SJSA1 (cell line): ENCODE measurements at places on chromosomes 6 and 20. TPM values are rescaled to one million over a fixed set of nuclear protein-coding genes. Genes with fewer than 3 reads are reported as not detected.

The MYLK4 gene
- total RNA-seq: 0.26 TPM in 1 of 2 replicates, not detected in the other

- H3K27me3 ChIP-seq: no peaks in the 10 kb centered on the region
- no peaks in the 10 kb centered on the region for H3K4me1 ChIP-seq
- peak; percentile 57 for DNase-seq
- no peak overlapping the region for H3K4me3 ChIP-seq
Measured at GRCh38 chr20:46562373-46563169, 12.1 kb upstream of the OCSTAMP start.

- H3K4me1 ChIP-seq: peaks cover 79% of the 10 kb centered on the region
- H3K27me3 ChIP-seq: no peaks in the 10 kb centered on the region
- peak; percentile 66 for DNase-seq
- peaks cover 28% of the 10 kb centered on the region for H3K36me3 ChIP-seq
Measured at GRCh38 chr6:45479834-45480751, 102.4 kb upstream of the SUPT3H start.

- H3K36me3 ChIP-seq: no peaks in the 10 kb centered on the region
- no peak for DNase-seq
- no peaks in the 10 kb centered on the region for H3K4me1 ChIP-seq
Measured at GRCh38 chr6:64146876-64147275, 511.3 kb downstream of the PHF3 start.

DNA sequence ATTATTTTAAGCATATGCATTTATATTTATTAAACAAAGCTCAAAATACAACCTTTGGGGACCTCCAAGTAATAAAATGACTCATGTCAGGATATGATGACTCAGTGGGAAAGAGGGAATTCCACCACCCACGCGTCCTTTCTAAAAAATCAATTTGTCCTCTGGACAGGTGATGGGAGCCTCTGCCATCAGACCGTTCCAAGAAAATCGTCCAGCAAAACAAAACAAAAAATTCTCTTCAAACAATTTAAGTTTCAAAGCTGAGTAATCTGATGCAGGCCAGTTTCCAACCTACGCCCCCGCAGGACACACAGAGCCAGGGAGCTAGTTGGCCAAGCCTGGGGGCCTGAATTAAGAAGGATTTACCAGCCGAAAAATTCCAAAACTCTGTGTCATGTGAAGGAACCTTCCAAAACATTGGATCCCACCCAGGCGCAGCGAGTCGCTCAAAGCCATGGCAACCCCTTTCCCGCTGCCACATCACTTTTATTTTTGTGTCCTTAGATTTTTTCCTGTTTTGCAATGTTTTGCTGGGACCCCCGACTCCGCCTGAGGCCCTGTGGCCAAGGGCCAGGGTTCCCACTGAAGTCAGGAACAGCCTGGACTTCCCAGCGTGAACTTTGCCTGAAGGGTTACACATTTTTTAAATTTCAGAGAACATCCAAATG lies 95.3 kb downstream of the NFATC2 start:
- H3K4me1 ChIP-seq: peaks cover 25% of the 10 kb centered on the region
- H3K27ac ChIP-seq: peak overlapping the region; percentile 82
- no peaks in the 10 kb centered on the region for H3K36me3 ChIP-seq
- no peaks in the 10 kb centered on the region for H3K27me3 ChIP-seq
- no peak overlapping the region for H3K4me3 ChIP-seq
- DNase-seq: peak; percentile 93

DNA sequence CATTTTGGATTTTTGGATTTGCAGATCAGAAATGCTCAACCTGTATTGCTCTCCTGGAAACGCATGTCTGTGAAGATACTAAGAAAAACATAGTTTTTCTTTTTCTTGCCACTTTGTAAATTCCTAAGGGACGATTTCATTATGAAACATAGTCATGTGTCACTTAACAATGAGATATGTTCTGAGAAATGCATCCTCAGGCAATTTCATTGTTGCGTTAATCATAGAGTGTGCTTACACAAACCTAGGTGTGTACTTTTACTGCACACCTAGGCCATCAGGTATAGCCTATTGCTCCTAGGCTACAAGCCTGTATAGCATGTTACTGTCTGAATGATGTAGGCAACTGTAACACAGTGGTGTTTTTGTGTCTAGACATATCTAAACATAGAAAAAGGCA lies 13.4 kb upstream of the THEMIS start:
- H3K4me1 ChIP-seq: no peaks in the 10 kb centered on the region
- no peak for DNase-seq
- H3K27ac ChIP-seq: no peak overlapping the region
- H3K4me3 ChIP-seq: no peak overlapping the region
- no peaks in the 10 kb centered on the region; the same call in 1 of the 2 replicates for H3K27me3 ChIP-seq
- H3K36me3 ChIP-seq: no peaks in the 10 kb centered on the region
